ENCODE measurements at places on chromosomes 6 and 20. TPM values are rescaled to one million over a fixed set of nuclear protein-coding genes. Genes with fewer than 3 reads are reported as not detected.

DNA sequence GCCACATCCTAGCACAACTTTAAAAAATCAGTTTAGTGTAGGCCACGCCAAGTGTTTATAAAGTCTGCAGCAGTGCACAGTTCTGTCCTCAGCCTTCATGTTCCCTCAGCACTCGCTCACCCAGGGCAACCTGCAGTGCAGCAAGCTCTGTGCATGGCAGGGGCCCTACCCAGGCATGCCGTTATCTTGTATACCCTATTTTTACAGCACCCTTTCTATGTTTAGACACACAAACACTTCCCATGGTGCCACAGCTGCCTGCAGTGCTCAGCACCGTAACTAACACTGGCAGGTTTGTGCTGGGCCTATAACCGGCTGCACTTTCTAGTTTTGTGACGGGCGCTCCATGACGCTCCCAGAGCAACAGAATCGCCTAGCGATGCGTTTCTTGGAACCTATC is 43.8 kb downstream of the ZBTB46 start:
- H3K27me3 ChIP-seq = no peaks in the 10 kb centered on the region
- no peak for DNase-seq
- no peaks in the 10 kb centered on the region for H3K4me1 ChIP-seq
- H3K36me3 ChIP-seq = no peaks in the 10 kb centered on the region
- H3K4me3 ChIP-seq = no peak overlapping the region
- no peak overlapping the region for H3K27ac ChIP-seq

- H3K27me3 ChIP-seq = no peaks in the 10 kb centered on the region
- H3K4me1 ChIP-seq = no peaks in the 10 kb centered on the region
- no peak overlapping the region for H3K27ac ChIP-seq
- H3K36me3 ChIP-seq = no peaks in the 10 kb centered on the region
- no peak overlapping the region for H3K4me3 ChIP-seq
Observed at GRCh38 chr6:132322398-132322797, 78.9 kb downstream of the MOXD1 start.

PRKN gene
- 5.2 TPM for total RNA-seq

ZNF165 gene
- total RNA-seq = 4.3 TPM

MICB gene
- total RNA-seq = 0.24 TPM

GRCh38 chr6:89528866-89529265 is 95.9 kb downstream of the ANKRD6 start:
- H3K4me1 ChIP-seq = no peaks in the 10 kb centered on the region
- no peaks in the 10 kb centered on the region for H3K27me3 ChIP-seq
- DNase-seq = no peak
- no peaks in the 10 kb centered on the region for H3K36me3 ChIP-seq
- H3K4me3 ChIP-seq = no peak overlapping the region
- H3K27ac ChIP-seq = no peak overlapping the region

DNA sequence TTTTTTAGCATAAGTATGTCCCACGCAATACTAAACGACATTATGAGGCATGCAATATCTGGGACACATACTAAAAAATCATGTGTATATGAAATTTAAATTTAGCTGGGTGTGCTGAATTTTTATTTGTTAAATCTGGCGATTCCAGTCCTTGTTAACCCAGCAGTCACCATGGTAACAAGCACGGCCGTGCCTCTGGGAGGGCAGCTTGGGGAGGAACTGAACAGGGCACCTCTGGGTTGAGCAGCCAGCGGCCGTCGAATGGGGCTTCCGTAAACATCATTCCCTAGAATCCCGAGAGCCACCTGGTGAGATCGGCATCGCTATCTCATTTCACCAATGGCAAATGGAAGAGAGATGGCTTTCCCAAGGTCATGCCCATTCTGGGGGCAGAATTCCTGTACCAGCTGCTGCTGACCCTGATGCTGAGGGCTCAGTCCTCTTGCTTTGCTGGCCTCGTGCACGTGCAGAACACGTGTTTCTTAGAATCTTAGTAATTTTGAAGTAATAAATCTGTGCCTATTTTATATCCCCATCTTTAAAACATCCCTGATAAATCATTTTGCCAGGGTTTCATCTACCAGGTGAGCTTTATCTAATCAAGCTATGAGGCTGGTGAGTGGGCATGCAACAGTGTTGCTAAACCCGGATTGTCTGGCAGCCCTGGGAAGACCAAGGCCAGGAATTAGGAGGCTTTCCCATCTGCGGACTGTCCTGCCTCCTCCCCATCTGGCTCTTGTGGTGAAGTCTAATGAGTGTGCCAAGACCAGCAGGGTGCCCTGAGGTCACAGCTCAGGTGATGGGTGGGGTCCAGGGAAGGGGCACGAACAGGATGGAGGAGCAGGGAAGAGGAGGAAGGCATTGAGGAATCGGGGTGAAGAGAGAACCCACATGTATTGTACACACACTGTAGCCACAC is 85.1 kb downstream of the AGPAT4 start:
- H3K4me1 ChIP-seq = no peaks in the 10 kb centered on the region
- no peak for DNase-seq
- H3K36me3 ChIP-seq = no peaks in the 10 kb centered on the region
- no peaks in the 10 kb centered on the region for H3K27me3 ChIP-seq

DNA sequence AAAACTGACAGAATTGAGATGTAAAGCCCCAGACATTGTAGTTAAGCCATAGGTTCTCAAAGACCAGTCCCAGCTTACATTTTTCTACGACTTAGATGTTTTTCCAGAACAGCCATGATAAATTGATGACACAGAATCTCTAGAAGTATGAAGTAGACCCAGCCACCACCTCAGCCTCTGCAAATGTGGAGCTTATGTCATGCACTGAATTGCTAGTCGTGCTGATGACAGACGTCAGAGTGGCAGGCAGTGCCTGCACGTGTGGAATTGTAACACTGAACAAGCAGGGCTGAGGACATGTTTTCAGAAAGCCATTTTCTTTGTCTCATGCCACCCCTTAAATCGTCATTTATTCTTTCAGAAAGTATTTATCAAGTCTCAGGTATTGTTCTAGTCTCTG is 72.4 kb upstream of the TMEM181 start:
- H3K27ac ChIP-seq = no peak overlapping the region
- peaks cover 7% of the 10 kb centered on the region for H3K4me1 ChIP-seq
- no peak for DNase-seq
- no peaks in the 10 kb centered on the region for H3K27me3 ChIP-seq

- no peaks in the 10 kb centered on the region for H3K36me3 ChIP-seq
- DNase-seq = no peak
- H3K27me3 ChIP-seq = no peaks in the 10 kb centered on the region
- H3K4me1 ChIP-seq = no peaks in the 10 kb centered on the region
- no peak overlapping the region for H3K27ac ChIP-seq
Observed at GRCh38 chr6:90177544-90178383, 118.9 kb downstream of the BACH2 start.

- H3K4me3 ChIP-seq = no peak overlapping the region
- no peak for DNase-seq
- H3K4me1 ChIP-seq = no peaks in the 10 kb centered on the region
Observed at GRCh38 chr6:15412767-15413166, 166.9 kb downstream of the JARID2 start.

GRCh38 chr20:4853757-4854560 is 132.2 kb downstream of the PRND start:
- H3K4me3 ChIP-seq = no peak overlapping the region
- H3K36me3 ChIP-seq = peaks cover 13% of the 10 kb centered on the region
- no peak overlapping the region for H3K27ac ChIP-seq
- DNase-seq = no peak
- no peaks in the 10 kb centered on the region for H3K27me3 ChIP-seq

GRCh38 chr6:69696273-69696672 is 100.5 kb downstream of the LMBRD1 start:
- H3K36me3 ChIP-seq = peaks cover 11% of the 10 kb centered on the region
- no peaks in the 10 kb centered on the region for H3K27me3 ChIP-seq
- no peak overlapping the region for H3K4me3 ChIP-seq
- no peaks in the 10 kb centered on the region for H3K4me1 ChIP-seq

DNA sequence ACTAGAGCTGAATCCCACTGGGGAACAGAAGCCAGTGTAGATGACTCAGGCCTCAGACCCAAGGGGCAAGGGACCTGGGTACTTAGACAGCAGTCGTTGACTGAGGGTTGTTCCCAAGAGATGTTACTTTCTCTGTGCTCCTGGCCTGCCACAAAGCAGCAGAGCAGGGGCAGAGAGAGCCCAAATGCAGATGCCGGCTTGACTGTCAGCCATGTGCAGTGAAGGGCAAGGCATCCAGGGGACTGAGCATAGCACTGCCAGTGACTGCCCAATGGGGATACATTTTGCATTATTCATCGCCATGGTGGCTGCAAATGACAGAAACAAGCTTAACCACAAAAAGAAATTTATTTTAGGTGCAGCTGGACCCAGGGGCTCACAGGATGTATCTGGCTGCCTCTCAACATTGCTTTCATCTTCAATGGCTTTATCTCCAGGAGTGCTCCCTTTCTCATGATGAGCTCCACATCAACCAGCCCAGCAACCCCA is 7.6 kb upstream of the TP53RK start:
- no peak overlapping the region for H3K27ac ChIP-seq
- no peaks in the 10 kb centered on the region for H3K36me3 ChIP-seq
- DNase-seq = no peak
- no peaks in the 10 kb centered on the region for H3K27me3 ChIP-seq

DNA sequence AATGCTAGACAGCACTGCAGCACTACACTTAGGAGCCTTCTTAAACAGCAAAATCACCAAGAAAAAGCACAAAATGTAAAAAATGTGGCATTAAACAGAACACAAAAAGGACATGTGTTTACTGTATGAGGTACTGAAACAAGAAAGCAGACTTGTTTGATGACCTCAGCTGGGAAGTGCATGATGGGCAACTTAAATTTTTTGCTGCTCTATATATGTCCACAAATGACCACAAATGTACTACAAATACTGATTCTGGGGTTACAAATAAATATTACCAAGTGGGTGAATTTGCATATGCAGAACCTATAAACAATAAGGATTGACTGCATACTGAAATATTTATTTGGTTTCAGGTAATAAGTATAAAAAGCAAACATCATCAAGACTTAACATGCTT is 13.1 kb downstream of the RAB23 start:
- H3K4me1 ChIP-seq = no peaks in the 10 kb centered on the region
- no peaks in the 10 kb centered on the region for H3K36me3 ChIP-seq
- no peak overlapping the region for H3K27ac ChIP-seq
- H3K27me3 ChIP-seq = no peaks in the 10 kb centered on the region

SLC26A8 gene
- total RNA-seq = not detected

- no peaks in the 10 kb centered on the region for H3K27me3 ChIP-seq
- H3K36me3 ChIP-seq = no peaks in the 10 kb centered on the region
- H3K4me3 ChIP-seq = no peak overlapping the region
- peaks cover 10% of the 10 kb centered on the region for H3K4me1 ChIP-seq
- peak overlapping the region; percentile 45 for H3K27ac ChIP-seq
- no peak for DNase-seq
Observed at GRCh38 chr6:151763303-151763702, 44.2 kb upstream of the ESR1 start.

KIAA0408 gene
- total RNA-seq = 0.31 TPM

DNA sequence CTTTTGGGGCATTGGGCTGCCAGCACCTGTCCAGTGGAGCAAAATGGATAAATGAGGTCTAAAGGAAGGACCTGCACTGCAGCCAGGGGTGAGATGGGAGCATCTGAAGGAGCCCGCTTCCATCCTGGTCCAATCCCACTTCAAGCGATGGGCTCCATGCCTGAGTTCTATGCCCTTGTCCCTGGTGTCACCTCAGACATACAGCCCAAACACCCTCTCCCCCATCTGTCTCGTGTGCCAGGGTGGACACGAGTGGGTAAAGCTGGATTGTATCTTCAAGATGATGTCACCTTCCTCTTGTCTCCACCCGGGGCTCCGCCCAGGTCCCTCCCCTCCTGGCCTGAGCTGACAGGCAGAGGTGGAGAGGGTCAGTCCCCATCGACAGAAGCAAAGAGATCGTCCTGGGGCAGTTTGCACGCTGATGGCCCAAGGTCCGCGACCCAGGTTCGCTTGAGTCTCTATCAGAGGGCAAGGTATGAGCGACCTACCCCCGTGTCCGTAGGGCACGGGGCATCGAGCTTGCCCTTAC is 544 bp downstream of the SMIM29 start:
- H3K4me3 ChIP-seq = peak overlapping the region; percentile 66
- DNase-seq = peak; percentile 71
- no peaks in the 10 kb centered on the region for H3K4me1 ChIP-seq
- no peaks in the 10 kb centered on the region for H3K27me3 ChIP-seq
- no peaks in the 10 kb centered on the region for H3K36me3 ChIP-seq

DNA sequence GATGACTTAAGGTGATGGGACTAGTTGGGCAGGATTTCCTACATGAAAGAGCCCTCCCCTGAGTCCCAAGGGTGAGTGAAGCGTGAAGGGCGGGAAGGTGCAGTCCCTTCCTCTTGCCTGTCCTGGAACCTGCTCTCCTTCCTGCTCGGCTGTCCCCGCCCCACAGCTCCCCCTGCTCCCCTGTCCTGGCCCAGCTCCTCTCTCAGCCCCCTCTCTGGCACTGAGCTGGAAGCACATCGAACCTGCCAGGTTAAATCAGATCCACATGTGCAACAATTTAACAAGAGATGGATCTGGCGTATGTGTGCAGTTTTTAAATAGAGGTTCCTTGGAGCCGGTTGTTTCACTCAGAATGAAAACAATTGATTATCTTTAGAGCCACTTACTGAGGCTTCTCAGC is 95.0 kb downstream of the LRFN2 start:
- H3K4me3 ChIP-seq = no peak overlapping the region
- H3K36me3 ChIP-seq = no peaks in the 10 kb centered on the region
- H3K4me1 ChIP-seq = no peaks in the 10 kb centered on the region
- H3K27me3 ChIP-seq = no peaks in the 10 kb centered on the region

DNA sequence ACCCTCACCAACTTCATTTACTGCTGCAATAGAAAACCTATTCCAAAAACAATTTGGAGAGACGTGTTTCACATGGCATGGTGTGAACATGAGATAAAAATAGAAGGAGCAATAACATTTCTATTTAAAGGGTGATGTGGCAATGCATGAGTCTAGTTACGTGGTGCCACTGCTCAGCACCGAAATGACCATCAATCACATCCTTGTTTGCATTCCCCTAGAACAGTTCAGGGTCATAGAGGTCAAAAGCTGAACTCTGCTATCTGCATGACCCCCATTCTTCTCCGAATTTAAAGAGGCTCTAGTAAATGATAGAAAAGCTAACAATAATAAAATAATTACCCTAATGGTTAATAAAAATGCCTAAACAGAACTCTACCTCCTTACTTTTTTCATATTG is 29.5 kb downstream of the ROS1 start:
- H3K36me3 ChIP-seq = no peaks in the 10 kb centered on the region
- DNase-seq = no peak
- H3K27ac ChIP-seq = no peak overlapping the region
- no peak overlapping the region for H3K4me3 ChIP-seq
- H3K27me3 ChIP-seq = no peaks in the 10 kb centered on the region

GRCh38 chr6:129994410-129994809 is 24.0 kb upstream of the L3MBTL3 start:
- no peaks in the 10 kb centered on the region for H3K4me1 ChIP-seq
- no peak overlapping the region for H3K27ac ChIP-seq

GRCh38 chr20:25587536-25587935 is 2.2 kb upstream of the NINL start:
- H3K4me3 ChIP-seq = no peak overlapping the region
- no peaks in the 10 kb centered on the region for H3K4me1 ChIP-seq
- H3K27me3 ChIP-seq = no peaks in the 10 kb centered on the region
- H3K27ac ChIP-seq = no peak overlapping the region

SDHAF4 gene
- total RNA-seq = 4.4 TPM
